Left cardiac atrium (tissue), 4 donors: ENCODE measurements at places on chromosomes 1 and 21. TPM values are rescaled to one million over a fixed set of nuclear protein-coding genes. Genes with fewer than 3 reads are reported as not detected.

DNA sequence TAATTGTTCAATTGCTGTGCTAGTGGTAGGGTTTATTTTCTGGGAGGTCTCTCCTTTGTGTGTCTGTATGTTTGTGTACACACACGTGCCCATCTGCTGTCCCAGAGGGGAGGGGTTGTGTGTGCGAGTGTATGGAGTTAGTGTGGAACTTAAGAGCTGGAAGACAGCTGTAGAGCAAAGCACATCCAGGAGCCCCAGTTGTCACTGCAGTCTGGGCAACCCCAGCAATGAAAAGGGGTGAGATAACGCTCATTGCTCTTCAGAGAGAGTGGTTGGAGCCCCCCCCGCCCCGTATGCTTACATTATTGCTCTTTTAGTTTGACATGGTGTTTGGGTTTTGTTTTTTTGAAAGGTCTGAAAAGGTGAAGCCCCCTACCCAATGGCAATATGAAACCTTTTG is 36.9 kb downstream of the NCF2 start:
- no peak for DNase-seq

DNA sequence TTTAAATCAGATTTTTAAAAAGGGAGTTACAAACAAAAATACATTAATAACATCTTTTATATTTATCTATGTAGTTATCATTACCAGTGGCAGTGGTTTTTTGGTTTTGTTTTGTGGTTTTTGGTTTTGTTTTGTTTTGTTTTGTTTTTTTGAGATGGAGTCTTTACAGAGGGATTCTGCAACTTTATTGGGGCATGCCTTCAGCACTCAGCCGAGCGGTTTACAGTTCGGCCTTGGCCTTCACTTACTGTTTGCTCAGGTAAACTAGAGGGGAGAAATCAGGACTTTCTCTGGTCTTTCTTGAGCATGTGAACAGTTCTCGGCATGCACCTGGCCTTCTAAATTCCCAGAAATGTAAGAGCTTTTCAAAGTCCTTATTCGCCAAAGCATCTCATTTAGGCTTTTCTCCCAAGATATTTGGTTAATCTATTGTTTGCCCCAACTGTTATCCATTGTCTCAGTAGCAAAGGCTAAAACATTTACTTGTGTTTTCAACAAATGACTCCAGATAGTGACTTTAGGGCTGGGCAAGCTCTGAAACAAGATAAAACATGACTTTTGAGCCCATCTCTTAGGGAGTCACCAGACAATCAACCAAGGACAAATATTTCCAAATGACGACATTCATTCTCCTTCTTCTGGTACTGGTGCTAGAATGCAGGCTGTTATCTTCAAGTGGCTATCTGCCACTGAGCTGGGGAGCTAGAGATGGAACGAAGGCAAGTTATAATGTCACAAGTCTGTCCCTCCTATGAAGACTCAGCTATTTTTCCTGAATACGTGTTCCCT is 48.4 kb upstream of the ADORA3 start:
- no peak for DNase-seq

- DNase-seq: peak; percentile 56
These were observed 78.6 kb downstream of the KCNN3 start for GRCh38 chr1:154791292-154792166.

- DNase-seq: no peak
These were observed 24.5 kb upstream of the SLC9A1 start for GRCh38 chr1:27179379-27179778.

DNA sequence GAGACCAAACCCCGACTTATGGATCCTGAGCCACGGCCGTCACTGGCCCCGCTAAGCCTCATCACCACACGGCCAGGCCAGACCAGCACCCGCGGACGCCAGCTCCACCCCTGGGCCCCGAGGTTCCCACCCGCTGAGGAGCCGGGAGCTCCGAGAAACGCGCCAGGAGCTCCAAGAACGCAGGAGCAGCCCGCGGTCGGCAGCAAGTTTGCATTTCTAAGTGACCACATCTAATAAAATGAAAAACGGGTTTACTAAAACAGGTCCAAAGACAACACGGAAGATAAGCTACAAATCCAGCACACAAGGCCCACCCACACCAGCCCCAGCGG is 8.1 kb upstream of the C1QTNF12 start:
- DNase-seq: no peak

The C1orf226 gene
- total RNA-seq: 4.9 TPM

The OR2L8 gene
- total RNA-seq: not detected
